ENCODE measurements at places on chromosomes 4 and X.

- DNase-seq, result no peak
These were observed 101.5 kb upstream of the CXXC4 start for GRCh38 chr4:104596189-104596588.

- DNase-seq, result no peak
These were observed 55.9 kb downstream of the MXRA5 start for GRCh38 chrX:3290561-3290960.

DNA sequence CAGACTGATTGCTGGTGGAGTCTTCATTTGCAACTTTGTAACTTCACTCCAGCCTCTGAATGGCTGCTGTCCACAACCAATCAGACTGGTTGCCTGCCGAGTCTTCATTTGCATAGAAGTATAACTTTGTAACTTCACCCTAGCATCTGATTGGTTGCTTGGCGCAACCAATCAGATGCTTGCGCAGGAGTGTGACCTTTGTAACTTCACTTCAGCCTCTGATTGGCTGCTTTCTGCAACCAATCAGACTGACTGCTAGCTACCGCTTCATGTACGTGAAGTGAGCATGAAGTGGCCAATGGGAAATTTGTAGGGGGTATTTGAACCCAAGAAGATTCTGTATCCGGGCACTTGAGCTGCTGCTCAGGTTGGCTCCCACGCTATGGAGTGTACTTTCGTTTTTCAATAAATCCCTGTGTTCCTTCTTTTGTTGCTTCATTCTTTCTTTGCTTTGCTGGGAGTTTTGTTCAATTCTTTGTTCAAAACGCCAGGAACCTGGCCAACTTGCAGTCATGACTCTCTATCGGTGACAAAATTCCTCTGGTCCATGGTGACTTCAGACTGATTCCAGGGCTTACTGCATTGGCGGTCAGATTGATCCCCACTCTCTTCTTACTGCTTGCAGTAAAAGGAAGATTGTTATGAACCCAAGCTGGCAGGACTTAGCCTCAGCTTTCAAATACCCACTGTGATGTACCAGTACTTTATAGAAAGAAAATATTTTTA, 46.4 kb upstream of the FGG start:
- DNase-seq, result peak; percentile 9

- no peak for DNase-seq
These were observed 197.6 kb downstream of the KIT start for GRCh38 chr4:54855191-54855854.

DNA sequence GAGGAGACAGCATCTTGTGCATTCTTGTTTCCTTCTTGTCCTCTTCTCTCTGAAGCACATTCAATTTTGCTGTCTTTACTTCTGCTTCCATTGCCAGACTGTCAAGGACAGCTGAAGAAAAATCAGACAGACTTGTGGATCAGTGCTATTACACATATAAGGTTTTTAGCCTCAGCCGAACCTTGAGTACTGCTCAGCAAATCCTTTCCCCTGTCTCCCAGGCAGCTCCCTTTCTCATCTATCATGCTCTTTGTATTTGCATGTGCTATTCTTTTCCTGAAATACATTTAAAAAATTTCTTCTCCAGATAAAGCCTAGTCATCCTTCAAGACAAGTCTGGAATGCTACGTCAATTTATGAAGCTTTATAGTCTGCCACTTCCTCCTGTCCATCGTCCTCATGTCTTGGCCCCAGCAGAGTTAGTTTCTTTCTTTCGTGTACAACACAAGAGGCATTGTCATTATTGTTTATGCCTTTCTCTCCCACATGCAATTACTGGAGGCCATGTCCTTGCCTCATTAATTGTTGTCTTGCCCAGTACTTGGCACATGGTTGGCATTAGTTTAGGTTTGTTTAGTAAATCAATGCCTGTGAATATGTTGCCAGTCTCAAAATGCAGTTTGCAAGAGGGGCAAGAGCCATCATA, 45.1 kb downstream of the ADGRL3 start:
- no peak for DNase-seq

DNA sequence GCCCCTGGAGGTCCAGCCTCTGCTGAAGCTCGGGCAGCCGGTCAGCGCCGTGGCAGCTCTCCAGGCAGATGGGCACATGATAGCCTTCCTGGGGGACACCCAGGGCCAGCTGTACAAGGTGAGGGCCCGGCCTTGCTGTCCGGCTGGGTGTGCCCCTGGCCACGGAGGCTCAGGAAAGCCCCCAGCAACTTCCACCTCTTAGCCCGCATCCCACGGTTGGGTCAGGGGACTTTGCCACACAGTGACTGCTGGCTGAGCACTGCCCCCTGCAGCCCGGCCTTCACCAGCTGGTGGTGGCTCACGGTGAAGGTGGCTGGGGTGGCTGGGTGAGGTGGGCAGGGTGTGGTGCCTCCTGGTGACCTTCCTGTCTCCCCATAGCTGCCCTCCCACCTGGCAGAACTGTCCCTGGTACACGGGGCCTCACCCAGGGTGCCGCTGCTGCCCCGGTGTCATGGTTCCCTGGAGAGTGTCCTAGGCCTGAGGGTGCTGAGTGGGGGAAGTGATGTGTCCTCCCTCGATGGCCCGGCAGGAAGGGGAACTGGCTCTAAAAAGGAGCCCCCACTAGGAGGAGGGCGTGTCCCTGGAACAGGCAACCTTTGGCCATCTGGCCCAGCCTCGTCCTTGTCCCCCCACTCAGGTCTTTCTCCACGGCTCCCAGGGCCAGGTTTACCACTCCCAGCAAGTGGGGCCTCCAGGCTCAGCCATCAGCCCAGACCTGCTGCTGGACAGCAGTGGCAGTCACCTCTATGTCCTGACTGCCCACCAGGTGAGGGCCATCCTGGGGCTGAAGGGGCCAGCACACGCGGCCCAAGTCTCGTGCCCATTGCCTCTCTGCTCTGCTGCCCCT, 4.5 kb downstream of the PLXNB3 start:
- no peak for DNase-seq

DNA sequence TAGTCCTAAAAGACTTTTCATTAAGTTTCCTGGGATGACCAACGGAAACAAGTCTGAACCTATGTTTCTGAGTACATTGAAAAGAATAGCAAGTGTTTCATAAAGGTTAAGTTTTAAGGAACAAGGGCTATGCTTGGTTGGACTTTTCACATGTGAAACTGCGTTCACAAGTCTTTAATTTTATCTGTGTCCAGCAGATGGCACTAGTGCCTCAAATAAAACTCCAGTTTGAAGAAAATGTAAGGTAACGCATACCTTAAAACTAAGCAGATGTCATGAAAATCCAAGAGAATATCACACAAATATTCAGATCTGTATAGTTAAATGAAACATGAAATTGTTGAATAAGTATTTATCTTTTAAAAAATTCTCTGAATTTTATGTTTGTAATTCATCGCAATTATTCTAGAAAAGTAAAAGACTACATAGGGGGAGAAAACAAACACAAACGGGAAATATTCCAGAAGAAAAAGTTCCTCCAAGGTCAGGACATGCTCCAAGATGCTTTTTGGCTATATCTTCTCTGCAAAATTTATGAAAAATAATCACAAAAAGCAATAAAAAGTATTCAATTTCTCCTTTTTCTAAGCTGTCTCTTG, 89.6 kb upstream of the MAD2L1 start:
- peak; percentile 88 for DNase-seq

DNA sequence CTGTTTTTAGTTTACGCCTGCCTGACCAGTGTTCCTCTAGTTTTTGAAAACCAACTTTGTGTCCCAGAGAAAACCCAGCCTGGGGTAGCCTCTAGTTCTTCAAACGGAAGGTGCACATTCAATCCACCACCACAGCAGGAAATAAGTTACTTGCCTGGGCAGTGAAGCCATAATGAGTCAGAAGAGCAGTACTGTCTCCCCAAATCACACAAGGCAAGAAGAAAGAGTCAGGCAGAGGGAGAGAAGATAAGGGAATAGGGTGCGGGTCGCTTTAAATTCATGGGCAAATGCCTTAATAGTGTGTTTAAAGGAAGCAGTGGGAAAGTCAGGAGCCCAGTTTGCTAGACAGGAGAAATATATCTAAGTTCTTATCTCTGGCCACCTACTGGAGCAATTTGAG, 333.8 kb upstream of the GRIA3 start:
- DNase-seq, result no peak

GRCh38 chr4:102959496-102959895, 60.0 kb downstream of the SLC9B1 start:
- no peak for DNase-seq

- DNase-seq, result peak; percentile 73
These were observed 22.9 kb upstream of the USP53 start for GRCh38 chr4:119189638-119190037.

DNA sequence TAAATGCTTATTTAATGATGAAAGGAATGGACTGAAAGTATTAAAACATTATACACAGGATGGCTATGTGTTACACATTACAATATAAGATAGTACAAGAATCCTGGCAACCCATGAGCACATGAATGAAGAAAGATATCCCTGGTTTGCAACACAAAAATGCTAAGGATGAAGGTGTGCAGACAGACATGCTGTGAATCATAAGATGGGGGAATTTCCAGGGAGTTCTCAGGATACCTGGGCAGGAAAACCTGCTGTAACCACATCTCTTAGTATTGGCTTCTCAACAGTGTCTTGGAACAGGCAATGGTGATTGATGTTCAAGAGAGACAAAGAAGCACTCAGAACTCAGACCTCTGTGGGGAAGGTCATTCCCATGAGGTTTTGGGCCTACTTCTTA, 23.9 kb upstream of the ANOS1 start:
- no peak for DNase-seq

- DNase-seq, result no peak
These were observed 16.8 kb downstream of the ANXA5 start for GRCh38 chr4:121679951-121680350.

GRCh38 chr4:21517126-21517859, 431.3 kb downstream of the KCNIP4 start:
- no peak for DNase-seq

DNA sequence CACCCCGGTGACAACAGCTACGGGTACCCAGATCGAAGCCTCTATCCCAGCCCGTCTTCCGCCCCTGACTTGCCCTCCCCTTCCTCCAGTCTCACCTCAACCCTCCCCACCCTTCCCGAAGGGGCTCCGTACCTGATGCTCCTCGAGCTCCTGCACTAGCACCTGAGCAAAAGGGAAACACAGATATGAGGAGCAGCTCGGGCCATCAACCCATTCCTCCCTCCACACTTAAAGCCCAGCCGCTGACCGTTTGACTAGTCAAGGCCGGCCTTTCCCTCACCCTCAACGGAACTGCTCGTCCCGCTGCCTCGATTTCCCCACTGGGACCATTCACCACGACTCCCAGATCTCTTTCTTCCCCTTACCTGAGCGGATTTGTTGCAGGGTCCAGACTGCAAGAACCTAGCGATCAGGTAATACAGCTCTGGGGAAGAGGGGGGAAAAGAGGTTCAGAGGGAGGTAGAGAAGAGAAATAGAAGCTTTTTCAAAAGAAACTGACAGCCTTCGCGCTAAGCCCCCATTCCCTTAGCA, 731 bp downstream of the BRWD3 start:
- peak; percentile 18 for DNase-seq

DNA sequence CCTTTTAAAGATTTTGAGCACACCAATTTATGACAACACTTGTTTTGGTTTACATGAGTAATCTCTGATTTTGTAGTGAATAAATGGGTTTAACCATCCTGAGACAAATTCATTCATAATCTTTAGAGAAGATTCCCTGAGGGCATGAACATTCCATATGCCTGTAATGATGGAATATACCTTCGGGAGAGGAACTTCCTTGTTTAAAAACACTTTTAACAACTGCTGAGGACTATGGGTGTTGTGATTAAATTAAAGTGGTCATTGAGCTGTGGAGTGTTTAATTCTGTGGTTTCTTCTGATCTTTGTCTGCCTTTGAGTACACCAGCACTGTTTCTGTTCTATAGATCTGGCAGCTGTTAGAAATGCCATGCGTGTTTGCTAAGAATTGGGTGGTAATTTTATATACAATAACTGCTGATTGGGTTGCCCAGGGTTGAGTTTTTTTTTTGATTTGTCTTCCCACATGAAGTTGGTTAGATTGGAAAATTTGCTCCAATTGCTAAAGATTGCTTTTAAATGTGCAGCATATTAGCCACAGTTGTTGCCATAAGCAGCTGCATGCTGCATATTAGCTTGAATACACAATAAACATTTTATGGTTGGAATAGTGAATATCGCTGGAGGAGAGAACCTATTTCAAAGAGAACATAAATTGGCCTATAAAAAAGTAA, 86.8 kb downstream of the DCLK2 start:
- DNase-seq, result no peak

- no peak for DNase-seq
These were observed 11.6 kb upstream of the GDPD2 start for GRCh38 chrX:70411475-70411874.

DNA sequence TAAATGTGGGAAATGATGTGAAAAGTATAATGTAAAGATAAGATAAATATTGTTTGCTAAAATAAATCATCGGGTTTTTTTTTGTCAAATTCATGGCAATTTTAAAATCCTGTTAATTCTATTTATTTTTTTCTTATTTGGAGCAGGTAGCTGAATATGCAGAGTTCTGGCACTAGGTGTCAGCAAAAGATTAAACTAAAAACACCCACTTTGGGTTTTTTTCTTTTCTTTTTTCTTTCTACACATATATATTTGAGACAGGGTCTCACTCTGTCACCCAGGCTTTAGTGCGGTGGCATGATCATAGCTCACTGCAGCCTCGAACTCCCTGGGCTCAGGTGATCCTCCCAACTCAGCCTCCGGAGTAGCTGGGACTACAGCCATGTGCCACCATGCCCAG, 6.9 kb upstream of the RAP2C start:
- no peak for DNase-seq

- no peak for DNase-seq
These were observed 557.0 kb upstream of the GNPDA2 start for GRCh38 chr4:45283352-45283751.

- DNase-seq, result no peak
These were observed 262.6 kb downstream of the STIM2 start for GRCh38 chr4:27123123-27123768.

GRCh38 chr4:188550296-188550695, 411.1 kb downstream of the TRIML1 start:
- DNase-seq, result no peak

DNA sequence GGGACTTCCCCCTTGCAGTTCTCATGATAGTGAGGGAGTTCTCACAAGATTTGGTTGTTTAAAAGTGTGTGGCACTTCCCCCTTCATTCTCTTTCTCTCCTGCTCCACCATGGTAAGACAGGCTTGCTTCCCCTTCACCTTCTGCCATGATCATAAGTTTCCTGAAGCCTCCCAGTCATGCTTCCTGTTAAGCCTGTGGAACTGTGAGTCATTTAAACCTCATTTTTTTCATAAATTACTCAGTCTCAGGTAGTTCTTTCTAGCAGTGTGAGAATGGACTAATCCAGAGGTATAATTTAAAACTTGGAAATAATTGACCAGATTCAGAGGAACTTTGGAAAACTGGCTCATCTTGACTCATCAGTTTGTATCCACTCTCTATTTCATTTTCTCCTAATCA, 129.0 kb downstream of the TMEM47 start:
- DNase-seq, result no peak

GRCh38 chrX:108396986-108397385, 41.2 kb downstream of the COL4A6 start:
- no peak for DNase-seq

DNA sequence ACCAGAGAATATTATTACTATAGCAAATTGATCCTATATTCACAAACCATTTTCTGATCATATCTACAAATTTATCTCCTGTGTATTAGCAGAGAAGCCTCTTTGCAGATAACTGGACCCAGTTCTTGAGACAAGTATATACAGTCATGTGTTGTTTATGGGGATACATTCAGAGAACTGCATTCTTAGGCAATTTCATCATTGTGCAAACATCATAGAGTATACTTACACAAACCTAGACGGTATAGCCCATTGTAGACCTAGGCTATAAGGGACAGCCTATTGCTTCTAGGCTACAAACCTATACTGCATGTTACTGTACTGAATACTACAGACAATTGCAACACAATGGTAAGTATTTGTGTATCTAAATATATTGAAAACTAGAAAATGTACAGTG, 152.5 kb upstream of the SPANXN4 start:
- no peak for DNase-seq
